ENCODE measurements at places on chromosomes 4 and X.

GRCh38 chrX:47098338-47099094, 20.3 kb downstream of the RGN start:
- DNase-seq: no peak

- no peak for DNase-seq
These were observed 109.2 kb downstream of the PSAPL1 start for GRCh38 chr4:7325541-7325940.

DNA sequence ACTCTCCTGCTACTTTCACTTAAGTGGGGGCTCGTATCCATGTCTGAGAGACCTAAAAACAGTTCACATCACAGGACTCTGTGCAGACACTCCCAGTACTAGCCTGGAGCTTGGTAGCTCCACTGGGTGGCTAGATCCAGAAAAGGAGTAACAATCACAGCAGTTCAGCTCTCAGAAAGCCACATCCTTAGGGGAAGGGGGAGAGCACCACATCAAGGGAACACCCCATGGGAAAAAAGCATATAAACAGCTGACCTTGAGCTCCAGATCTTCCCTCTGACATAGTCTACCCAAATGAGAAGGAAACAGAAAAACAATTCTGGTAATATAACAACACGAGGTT, 175.8 kb downstream of the FAM13A start:
- DNase-seq: no peak

GRCh38 chr4:99117876-99118693, 26.0 kb downstream of the ADH4 start:
- no peak for DNase-seq

DNA sequence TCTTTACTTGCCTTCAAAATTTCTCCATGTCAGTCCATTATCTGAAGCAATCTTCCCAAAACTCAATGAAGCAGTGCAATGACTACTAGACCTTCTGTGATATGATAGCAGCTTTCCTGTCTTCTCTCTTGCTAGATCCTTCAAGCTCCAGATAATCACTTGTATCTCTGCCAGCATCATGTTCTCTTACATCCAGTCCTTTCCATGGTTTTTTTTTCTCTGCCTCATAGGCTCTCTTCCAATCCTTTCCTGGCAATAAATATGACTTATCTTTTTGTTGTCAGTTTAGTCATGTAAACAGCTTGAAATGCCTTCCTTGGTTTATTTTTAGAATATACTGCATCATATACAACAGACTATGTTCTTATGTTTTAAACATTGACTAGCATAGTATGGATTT, 193.5 kb downstream of the CFAP299 start:
- no peak for DNase-seq

GRCh38 chrX:3195845-3196244, 150.6 kb downstream of the MXRA5 start:
- DNase-seq: no peak

DNA sequence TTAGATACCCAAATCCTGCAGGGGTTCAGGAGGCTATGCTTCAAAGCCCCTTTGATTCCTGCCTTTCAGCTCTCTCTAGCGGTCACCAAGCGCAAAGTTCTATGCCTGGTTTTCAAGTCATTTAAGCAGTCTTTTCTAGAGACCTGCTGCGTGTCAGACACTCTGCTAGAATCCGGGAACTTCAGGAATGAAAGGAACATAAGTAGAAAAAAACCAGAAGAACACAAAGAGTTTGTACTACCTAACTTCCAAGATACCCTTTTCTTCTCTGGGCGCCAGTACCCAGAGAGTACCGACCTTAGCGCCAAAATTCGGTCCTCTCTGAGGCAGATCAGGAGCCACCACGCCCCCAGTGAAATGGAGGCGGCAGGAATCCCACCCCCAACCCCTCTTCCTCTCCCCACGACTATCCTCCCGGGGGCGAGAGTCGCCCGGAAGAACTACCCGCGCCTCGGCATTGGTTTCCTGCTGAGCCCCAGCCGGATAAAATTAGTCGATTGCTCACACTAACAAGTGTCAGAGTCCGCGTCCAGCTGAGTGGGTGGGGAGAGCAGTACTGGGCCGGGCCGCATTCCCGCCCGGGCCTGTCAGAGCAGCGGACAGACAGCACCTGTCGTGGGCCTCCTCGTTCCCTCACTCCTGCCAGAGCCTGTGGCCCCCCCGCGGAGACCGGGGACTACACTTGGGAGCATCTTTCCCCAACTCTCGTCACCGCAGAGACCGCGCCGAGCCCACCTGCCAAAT, 78.8 kb downstream of the RLIM start:
- DNase-seq: no peak

DNA sequence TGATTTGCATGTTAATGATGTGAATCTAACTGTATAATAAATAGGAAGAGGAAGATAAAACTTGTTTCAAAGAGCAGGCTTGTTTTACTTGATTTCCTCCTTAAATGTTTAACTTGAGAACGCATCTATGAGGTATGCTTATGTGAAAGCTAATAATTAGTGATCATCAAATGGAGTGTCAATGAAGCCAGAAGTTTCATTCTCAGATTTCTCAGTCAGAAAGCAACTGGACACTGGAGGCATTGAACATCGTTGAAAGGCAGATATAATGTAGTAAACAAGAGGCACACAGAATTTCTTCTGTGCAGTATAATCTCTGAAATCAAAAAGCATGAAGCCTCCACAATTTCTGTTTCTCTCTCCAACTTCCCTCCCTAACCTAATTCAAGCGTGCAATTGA, 672.9 kb downstream of the ADGRL3 start:
- DNase-seq: no peak

DNA sequence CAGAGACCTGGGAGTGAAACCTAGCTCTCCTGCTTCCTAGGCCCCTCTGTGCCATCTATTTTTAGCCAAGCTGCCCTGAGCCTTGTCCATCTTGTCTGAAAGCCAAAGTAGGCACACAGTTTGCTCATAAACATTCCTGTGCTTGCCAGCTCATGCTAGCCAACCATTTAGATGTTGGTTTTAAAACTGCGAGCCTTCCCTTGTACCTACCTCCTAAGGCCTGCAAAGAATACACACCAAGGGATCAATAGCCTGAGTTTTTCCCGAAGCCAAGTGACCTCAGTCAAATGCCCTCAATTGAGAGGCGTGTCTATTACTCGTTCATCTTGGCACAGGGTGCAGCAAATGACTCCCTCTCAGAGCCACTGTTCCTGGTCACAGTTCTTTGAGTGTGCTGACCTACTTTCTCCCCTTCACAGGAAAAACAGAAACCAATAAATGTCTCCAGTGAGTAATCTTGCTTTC, 48.5 kb downstream of the ZCCHC12 start:
- DNase-seq: no peak

DNA sequence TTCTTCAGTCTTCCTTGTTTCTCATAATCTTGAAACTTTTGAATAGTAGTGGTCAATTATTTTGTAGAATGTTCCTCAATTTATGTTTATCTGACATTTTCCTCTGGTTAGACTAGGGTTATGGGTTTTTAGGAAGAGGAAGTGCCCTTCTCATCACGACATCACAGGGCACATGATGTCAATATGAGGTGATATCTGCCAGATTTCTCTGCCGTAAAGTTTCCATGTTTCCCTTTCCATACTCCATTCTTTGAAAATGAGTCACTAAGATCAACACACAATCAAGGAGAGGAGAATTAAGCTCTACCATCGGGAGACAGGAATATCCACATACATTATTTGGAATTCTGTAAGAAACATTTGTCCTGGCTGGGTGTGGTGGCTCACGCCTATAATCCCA, 28.4 kb downstream of the RP2 start:
- no peak for DNase-seq

DNA sequence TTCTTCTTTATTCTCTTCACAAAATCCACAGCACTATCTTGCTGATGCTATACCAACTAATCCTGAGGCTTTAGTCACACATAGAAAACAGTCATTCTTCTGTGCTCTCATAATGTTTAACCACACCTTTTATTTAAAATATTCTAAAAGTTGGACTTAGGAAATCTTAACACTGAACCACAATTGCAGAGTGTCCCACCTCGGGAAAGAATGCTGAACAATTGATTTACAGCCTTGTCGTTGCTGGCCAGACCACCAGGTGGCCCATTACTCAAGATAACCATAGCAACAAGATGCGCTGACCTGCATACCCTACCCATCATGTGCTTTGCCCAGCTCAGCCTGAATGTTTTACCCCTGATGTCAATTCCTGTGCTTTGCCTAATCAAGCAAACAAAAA, 100.8 kb downstream of the ARSJ start:
- no peak for DNase-seq

DNA sequence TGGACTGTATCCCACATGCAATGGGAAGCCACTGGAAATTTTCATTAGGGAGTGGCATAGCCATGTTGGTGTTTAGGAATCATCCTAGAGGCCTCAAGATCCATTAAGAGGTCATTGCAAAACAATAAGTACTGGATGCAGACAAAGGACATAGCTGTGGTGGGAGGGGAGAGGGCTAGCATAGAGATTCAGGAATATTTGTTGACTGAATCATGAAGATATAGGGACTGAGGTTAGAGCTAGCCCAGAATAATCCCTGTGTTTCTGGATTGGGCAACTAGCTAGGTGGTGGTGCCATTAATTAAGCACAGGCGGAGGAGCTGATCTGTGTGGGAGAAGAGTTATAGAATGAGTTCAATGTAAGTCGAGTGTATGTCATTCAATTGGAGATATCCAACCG, 135.0 kb downstream of the RAB28 start:
- no peak for DNase-seq

GRCh38 chrX:119389214-119389613, 9.9 kb upstream of the SLC25A43 start:
- no peak for DNase-seq

- no peak for DNase-seq
These were observed 8.7 kb downstream of the SMIM10 start for GRCh38 chrX:134999469-134999868.
